Cortex of kidney (tissue), 1 donor: ENCODE measurements at places on chromosomes 7 and 10.

DNA sequence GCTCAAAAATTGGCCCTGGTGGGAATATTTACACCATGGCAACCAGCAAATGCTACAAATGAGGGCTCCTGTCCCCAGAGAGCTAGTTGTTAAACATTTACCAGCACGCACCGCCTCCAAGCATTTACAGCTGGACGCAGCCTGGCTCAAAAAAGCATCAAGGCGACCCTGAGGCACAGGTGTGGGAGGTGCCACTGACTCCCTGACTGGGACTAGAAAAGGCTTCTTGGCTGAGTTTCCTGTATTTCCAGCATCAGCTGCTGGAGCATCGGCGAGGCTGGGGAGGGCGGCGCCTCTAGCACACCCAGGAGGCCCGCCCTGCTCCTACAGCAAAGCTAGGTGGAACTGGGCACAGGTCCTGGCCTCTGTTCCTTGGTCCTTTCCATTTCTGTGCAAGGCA, 43.5 kb upstream of the ZRANB1 start:
- DNase-seq: no peak

DNA sequence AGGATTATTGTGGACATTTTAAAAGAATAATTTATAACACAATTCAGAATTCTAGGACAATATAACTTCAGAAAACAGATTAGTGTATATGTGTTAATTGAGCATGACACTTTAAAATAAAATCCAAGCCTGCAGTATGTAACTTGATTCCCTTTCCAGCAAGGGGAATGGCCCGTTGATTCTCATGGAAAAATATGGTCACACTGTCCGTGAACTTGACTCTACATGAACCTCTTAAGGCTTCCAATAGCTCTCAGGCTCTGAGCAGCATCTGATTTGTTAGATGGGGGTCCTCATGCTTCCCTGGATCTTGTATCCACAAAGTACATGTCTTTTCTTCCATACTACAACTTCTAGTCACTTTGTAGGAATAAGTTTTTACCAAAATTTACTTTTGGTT, 85.5 kb upstream of the AKR1E2 start:
- DNase-seq: no peak

DNA sequence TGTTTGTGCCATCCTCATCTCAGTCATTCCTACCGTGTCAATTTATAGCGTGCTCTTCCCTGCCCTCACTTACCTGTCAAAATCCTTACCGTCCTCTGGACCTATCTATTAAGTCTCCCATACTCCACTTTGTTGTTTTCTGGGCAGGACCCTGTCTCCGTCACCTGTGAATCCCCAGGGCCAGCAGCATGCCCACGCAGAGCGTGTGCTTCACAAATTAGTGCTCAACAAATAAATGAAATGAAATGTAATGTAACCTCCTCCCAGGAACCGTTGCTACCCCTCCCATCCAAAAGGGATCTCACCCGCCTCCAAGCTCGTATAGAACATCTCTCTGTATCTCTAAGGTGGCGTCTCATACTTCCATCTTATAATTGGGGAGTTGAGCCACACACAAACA, 589.9 kb upstream of the MGMT start:
- DNase-seq: no peak

GRCh38 chr7:86956567-86956966, 102.9 kb downstream of the ELAPOR2 start:
- DNase-seq: no peak

GRCh38 chr10:15188603-15189002, 20.1 kb upstream of the NMT2 start:
- no peak for DNase-seq

- DNase-seq: no peak
These were observed 453 bp downstream of the URGCP start for GRCh38 chr7:43905956-43906330.

- DNase-seq: no peak
These were observed 49.3 kb downstream of the HIP1 start for GRCh38 chr7:75689246-75690099.

GRCh38 chr10:17616403-17617030, 657 bp downstream of the HACD1 start:
- DNase-seq: no peak

- DNase-seq: no peak
These were observed 71.2 kb downstream of the ARHGAP21 start for GRCh38 chr10:24652381-24652957.

GRCh38 chr10:117518246-117518645, 24.3 kb upstream of the EMX2 start:
- no peak for DNase-seq

GRCh38 chr7:55036950-55037736, 18.3 kb downstream of the EGFR start:
- DNase-seq: no peak

- no peak for DNase-seq
These were observed 478.3 kb downstream of the TNS3 start for GRCh38 chr7:47103498-47104205.

GRCh38 chr10:86229376-86229775, 137.2 kb downstream of the GRID1 start:
- DNase-seq: no peak

DNA sequence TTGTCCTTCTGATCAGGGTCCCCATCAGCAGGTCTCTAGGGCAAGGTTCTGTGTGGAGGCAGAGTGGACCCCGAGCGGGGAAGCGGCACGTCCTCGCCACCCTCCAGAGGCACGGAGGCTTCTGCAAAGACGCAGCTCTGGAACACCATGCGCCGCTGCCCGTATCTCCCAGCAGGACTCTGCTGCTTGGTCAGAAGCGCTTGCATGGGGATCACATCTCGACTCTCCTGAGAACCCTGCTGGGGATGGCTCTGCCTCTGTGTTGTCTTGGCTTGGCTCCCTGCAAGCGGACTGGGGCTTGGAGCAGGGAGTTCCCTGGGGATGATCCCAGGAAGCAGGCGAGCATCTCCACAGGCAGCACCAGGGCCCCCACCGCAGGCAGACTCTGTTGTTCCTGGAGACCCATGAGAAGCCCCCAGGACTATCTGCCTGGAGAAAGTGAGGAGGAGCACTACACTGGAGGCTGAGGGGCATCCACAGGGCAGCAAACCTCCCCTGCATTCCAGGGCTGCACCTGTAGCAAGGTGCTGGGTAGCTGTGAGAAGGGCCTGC, 520.5 kb downstream of the GLRX3 start:
- DNase-seq: no peak

DNA sequence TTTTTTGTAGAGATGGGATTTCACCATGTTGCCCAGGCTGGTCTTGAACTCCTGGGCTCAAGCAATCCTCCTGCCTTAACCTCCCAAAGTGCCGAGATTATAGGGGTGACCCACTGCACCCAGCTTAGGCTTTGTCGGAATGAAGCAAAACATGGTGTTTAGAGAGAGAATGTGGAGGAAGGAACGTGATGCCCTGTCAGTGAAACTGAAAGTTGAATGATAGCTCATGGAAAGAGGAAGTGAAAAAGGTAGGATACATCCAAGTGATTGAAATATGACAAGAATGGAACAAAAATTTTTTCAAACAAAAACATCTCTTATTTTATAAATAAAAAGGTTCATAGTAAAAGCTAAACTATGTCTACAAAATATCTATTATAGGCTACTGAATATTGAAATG, 5.9 kb downstream of the AKAP9 start:
- no peak for DNase-seq

DNA sequence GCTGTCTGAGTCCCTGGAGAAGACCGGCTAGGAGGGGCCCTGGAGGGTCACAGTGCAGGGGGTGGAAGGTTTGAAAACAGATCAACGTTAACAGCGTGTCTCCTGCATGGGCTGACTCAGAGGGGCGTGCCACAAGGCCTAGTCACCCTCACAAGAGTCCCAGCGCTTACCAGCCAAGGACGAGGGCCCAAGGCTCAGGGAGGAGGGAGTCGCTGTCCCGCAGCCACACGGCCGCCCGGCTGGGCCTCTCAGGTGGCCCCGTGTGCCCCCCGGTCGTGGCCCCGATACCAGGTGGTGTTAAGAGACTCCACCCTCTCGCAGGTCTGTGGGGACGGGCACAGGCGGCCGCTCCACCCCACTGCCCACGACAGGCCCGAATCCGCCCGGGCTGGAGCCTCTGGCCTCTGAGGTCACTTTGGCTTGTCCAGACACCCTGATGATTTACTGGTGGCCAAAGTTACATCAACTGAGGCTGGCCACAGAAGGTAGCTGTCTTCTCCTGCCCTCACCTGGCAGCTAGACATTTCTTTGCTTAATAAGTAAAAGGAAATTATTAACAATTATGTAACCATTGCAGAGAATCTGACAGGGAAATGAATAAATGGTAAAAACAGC, 34.0 kb downstream of the FAM20C start:
- DNase-seq: no peak

DNA sequence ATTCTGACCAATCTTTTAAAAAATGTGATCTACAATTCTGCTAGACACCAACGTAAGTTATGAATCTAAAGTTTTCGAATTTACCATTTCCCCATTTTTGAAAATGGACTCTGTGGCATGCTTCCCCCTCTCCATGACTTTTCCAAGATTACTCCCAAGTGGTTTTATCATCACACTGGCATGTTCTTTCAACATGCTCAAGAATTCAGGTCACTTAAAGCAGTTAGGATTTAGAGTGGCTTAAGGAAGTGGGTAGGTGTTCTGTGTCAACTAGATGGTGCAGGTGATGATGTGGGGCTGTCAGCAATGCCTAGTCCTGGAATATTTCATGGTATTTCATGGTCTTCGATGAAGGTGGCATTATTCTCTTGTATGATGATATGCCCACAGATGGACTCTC, 164.0 kb upstream of the ASAH2 start:
- DNase-seq: no peak

- no peak for DNase-seq
These were observed 262.2 kb upstream of the TCERG1L start for GRCh38 chr10:131573707-131574106.

DNA sequence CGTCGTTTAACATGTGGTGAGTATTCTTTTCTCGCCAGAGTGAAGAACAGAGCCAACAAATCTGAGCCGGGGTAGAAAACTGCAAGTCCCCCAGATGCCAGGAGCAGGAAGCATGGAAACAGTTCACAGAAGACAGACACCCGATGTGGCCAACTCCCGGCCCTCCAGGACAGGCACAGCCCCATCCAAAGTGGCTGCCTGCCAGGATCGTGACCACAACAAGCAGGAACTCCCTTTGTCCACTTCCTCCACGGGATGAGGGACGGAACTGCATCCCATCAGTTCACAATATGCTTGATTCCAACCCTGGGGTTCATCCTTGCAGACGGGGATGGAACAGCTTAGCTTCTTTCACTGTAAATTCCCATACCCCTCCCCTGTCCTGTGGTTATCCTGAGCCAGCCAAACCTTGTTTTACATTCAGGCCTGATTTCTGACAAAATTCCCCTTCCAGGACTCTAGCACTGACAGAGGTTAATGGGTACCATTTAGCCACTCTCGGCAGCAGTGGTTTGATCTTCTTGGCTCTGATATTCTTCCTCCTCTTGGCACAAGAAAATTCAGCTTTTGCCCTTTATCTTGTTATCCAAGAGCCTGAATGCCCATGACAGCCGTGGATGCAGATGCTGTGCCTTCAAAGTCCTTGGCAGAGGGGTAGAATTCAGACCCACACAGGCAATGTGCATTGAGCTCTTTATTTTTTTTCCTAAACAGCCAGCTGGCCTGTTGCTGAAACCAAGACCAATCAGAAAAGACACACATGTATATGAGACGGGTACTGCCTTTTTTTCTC, 105.5 kb upstream of the FAM204A start:
- DNase-seq: no peak

DNA sequence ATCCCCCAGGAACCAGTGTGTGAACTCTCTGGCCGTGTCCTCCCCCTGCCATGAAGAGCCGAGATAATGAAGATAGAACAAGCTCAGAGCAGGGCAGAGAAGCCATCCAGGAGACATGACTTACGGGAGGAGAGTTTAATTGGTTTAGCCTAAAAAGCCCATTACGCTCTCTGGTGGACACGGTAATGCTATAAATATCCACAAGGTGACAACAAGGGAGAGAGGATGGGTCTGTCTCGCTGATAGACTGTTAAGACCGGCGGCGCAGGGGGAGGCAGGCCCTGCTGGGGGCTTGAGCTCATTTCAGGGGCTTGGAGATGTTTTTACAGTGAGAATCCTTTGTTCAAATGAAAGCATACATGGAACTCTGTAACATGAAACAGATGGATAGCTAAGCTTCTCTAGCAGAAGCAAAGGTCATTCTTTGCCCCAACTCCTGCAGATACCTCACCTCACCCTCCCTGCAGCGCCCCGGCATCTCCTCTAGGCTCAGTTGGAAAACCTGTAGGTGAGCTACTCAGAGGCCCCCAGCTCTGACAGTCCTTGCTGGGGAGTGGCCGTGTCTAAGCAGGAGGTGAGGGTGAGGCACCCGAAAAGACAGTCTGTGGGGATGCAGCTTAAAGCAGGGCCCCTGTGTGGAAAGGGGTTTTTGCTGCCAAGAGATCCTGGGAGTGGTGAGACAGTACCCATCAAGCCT, 40.8 kb upstream of the LOXL4 start:
- DNase-seq: no peak

DNA sequence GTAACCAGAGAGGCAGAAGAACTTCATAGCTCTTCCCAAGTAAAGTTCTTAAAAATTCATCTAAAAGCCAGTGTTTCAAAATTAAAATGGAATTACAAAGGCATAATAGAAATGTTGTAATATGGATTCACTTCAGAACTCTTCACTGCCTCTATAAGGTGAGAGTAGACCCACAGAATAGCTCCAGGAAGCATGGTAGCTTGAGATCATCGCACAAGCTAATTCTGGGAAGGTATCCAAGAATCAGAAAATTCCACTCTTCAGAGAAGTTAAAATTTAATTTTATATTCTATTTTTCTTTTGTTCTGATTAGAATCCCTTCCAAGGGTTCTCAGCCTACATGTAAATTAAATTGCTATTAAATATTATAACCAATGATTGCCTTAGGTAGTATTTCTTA, 1.5 kb upstream of the DHX32 start:
- DNase-seq: no peak

DNA sequence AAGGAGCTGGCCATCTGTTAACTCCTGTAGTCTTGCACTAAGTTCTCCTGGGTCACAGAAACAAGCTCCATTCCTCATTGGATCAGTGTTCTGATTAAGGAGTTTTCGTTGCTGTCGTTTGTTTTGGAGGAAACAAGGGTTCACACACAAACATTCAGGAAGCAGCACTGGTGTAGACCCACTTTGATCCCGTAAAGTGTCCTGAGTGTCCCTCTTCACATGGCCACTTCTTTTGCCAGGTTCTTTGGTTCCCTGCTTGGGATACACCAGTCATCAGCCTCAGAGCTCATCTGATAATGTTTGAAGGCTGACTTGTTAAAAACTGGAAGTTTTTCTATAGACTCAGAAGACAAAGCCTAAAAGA, 10.9 kb downstream of the PDK4 start:
- DNase-seq: no peak

DNA sequence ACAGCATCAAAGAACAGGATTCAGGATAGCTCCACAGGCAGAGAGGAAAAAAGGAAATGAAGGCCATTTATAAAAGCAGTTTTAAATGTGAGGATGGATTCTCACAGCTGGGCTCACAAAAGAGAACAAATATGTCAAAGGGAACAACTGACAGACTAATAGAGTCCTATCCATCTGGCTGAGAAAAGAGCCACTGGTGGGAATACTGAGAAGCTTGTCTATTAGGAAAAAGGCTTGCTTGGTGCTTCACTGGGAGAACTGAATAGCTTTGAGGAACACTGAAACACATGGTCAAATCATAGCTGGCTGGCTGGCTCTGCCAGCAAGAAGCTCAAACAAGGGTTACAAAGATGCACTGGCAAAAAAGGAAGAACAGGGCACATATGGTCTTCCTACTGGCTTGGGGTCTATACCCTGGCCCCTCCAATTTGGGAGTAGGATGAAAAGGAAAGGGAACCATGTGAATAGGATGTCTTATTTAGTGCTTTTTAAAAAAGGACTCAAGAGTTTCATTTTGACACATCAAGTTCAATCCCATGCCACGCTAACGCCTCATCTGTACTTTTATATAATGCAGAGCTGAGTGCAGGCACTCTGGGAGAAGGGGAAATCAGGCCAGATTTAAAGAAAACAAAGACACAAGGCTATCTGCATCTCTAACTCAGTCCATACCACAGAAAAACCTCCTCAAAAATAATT, 44.8 kb upstream of the KCNIP2 start:
- DNase-seq: no peak
